GM18507 (cell line): ENCODE measurements at places on chromosomes 6 and 20.

GRCh38 chr20:53565254-53565653 lies 28.4 kb downstream of the ZNF217 start:
- no peak for DNase-seq

DNA sequence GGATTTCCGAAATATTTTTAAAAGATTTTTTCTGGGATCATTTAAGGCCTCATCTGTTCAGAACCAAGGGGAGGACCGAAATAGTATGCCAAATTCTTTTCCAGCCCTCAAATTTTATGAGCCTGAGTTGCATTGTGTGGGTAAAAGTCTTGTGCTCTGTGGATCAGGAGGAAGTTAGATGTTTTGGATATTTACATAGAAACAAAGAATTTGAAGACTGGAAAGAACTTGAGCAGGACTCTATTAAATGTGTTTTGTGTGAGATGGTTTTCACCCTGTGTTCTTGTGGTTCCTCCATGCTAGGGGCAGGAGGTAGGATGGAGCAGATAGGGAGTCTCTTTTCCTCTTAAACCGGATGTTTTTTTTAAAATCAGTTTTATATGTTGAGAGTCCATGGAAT lies 329.1 kb downstream of the LAMA2 start:
- DNase-seq, result no peak

DNA sequence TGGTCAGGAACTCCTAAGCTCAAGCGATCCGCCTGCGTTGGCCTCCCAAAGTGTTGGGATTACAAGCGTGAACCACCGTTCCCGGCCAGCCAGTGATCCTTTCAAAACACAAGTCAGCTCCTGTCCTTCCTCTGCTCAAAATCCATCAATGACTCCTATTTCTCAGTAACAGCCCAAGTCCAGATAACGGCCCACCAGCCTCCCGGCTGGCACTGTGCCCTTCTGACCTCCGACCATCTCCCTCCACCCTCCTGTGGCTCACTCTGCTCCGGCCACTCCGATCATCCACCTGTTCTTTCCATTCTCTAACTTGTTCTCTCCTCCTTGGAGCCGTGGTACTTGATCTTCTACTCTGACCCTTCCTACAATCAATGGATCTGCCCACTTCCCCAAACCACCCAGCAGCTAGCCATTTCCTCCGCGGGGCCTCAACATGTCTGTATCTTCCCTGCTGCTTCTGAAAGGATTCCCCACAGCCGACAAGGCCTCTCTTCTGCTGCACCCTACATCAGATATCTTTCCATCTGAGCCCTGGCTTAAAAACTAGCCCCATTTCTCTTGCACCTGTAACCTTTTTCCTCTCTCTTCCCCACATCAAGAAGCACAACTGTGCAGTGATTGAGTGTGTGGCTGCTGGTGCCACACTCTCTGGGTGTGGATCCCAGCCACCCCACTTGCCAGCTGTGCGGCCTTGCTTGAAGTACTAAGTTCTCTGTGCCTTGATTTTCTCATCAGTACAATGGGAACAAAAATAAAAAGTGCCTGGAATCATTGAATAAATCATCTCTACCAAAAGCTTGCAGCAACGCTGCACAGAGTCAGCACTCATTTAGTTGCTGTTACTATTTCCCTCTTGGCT lies 6.1 kb upstream of the ZMYND8 start:
- no peak for DNase-seq

- peak; percentile 26 for DNase-seq
Observed at GRCh38 chr6:32637219-32637880, at the start of gene HLA-DQA1. Gene HLA-DQA1 (plus strand): TSS chr6:32637406. CDS start chr6:32637459, 53 bp downstream.

DNA sequence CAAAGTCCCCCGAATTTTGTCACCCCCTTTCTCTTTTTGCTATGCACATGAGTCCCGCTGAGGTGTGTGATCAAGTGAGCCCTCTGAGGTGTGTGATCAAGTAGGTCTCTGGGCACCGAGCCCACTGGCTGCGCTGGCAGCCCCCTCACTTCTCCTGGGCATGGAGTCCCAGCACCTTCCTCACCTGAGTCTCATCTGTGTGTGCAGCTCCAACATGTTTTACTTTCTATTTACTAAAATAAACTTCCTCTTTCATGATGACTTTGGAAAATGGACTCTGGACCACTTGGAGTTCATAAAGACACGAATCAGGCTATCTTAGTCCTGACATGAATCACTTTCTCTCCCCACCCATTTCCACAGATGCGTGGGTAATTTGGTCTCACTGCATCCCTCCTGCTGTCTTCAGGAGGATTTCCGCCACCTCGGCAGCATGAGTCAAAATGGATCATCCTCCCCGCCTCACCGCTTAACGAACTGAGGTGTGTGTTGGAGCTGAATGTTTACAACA lies 39.8 kb downstream of the PRDM1 start:
- DNase-seq, result peak; percentile 33

DNA sequence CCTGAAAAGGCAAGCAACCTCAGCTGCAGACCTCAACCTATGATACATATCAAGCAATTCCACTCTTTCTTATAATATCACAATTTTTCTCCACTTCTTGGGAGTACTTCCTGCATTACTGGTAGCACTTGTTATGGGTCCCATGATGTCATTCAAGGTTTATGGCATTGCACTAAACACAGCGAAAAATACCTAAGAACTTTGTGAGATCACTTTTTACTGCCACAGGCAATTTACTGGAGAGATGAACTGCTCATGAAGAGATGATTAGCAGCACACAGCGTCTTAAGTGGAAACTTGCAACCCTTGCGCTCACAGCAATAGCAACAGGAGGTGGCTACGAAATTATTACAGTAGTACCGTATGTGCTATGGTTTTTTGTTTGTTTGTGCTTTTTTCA lies 19.3 kb upstream of the RIMS4 start:
- no peak for DNase-seq
